Camera-type eye (tissue), 1 donor: ENCODE measurements at places on chromosomes 1 and 21. TPM values are rescaled to one million over a fixed set of nuclear protein-coding genes. Genes with fewer than 3 reads are reported as not detected.

KCNE1 gene
- 0.33 TPM for total RNA-seq

SYT11 gene
- total RNA-seq, result 134 TPM

COL24A1 gene
- 6.9 TPM for total RNA-seq

S100A8 gene
- 23.5 TPM for total RNA-seq

TMPRSS15 gene
- not detected for total RNA-seq

NHLH1 gene
- total RNA-seq, result 2.7 TPM

AMY1C gene
- total RNA-seq, result not detected

ARHGAP29 gene
- total RNA-seq, result 71.7 TPM

AK2 gene
- 114 TPM for total RNA-seq

TFAP2E gene
- 5.5 TPM for total RNA-seq

SNX7 gene
- total RNA-seq, result 30.2 TPM
